ENCODE measurements at places on chromosomes 3 and 15.

DNA sequence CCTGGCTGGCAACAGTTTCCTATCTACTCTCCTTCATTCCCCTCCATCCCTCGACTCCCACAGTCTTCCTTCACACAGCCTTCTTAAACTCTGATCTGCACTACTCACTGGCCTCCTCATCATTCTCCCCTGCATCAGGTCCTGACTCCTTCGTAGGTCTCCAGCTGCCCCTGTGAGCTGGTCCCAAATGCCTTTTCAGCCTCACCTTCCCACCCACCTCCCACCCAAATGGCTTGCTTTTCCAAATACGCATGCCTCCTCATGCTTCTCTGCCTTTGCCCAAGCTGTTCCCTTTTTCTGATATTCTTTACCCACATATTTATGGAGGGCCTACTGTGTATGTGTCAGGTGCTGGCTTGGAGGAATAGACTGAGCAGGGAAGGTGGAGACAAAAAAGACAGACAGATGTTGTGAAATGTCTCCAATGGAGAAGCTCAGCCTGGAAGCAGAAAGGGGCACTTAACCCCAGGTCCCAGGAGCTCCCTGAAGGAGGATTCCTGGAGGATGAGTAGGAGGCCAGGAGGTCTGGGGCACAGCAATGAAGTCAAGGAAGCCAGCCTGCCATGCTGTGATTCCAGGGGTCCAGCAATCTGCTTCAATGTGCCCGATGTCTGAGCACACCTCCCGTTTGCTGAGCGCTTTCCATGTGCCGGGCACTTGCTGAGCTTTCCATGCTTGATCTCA, 252.2 kb downstream of the SHQ1 start:
- DNase-seq: no peak

- no peak for DNase-seq
Measured at GRCh38 chr3:78822726-78823125, 945.1 kb downstream of the ROBO1 start.

DNA sequence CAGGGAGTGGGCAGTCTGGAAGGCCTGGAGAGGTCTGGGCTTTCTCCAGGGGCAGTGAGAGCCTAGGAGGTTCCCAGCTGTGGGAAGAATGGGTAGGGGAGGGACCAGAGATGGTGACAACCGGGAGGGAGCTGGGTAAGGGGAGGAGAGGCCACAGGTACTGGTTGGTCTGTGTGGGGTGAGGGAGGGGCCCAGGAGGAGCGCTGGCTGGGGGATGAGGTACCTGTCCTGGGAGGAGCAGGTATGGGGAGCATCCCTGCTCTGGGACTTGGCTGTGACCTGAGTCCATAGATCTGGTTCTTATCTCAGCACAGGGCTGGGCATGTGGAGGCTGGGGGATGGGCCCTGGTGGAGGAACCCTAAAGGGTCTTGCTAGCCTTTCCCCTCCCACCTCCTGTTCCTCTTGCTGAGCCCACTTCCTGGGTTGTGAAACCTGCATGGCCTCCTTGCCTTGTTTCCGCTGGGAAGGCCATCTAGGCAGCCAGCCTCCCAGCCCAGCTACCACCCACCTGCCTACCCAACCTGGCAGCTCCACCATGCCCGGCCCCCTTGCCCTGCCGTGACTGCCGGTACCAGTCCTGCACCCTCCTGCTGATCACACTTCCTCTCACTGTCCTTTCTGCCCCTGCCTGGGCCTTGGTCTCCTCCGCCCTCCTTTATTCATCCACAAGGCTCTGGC, 11.0 kb downstream of the PRKCD start:
- DNase-seq: no peak

- no peak for DNase-seq
Measured at GRCh38 chr3:114377426-114377825, 83.6 kb downstream of the TIGIT start.

DNA sequence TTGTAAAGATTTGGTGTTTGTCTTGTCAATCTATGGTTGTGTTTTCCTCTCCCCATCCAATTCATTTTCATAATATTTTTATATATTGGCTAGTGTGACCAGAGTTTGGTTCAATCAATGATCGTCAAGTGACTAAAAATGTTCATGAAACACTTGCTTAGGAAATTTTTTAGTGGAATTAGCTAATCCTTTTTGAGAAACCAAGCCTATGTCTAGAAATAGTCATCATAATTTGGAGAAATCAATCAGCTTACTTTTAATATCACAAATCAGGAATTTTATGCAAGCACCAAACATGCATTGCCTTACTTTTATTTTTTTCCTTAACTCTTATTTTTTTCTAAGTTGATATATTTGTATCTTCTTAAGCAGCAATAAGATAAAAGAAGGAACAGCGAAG, 403.1 kb upstream of the TBL1XR1 start:
- no peak for DNase-seq

DNA sequence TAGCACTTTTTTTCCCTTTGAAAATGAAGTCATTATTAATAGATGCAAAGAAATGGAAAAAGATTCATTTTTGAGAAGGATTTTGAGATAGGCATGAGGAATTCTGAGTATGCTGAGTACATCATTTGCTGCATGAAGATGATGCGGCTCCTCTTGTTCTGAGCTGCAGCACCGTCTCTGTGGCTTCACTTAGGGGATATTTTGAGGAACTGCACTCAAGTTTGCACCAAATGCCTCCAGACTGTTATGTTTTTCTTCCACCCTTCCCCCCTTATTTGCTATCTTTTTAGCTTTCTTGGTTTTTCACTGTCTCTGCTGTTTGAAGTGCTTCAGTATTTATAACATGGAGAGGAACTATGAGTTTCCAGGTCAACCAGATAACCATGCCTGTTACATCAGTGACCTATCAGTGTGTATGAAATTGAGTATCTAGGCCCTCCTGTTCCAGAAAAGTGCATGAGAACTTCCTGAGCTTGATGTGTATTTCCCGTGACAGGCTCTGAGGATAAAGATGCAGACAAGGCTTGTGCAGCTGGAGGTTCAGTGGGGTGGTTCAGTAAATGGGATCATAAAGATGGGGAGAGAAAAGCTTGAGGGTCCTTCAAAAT, 128.7 kb downstream of the PDCD6IP start:
- no peak for DNase-seq

- DNase-seq: no peak
Measured at GRCh38 chr3:61371123-61371522, 119.9 kb upstream of the FHIT start.

GRCh38 chr3:8520816-8521403, 19.3 kb downstream of the LMCD1 start:
- DNase-seq: no peak

- peak; percentile 79 for DNase-seq
Measured at GRCh38 chr3:16151109-16151508, 23.4 kb upstream of the GALNT15 start.

GRCh38 chr3:100144255-100144866, 30.1 kb upstream of the FILIP1L start:
- DNase-seq: no peak

DNA sequence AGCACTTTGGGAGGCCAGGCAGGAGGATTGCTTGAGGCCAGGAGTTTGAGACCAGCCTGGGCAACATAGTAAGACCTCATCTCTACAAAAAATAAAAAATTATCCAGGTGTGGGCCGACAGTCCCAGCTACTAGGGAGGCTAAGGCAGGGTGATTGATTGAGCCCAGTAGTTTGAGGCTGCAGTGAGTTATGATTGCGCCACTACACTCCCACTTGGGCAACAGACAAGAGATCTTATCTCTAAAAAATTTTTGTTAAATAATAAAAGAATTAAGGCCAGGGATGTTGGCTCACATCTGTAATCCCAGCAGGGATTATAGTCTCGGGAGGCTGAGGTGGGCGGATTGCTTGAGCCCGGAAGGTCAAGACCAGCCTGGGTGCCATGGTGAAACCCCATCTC, 25.8 kb upstream of the NFKBIZ start:
- no peak for DNase-seq

DNA sequence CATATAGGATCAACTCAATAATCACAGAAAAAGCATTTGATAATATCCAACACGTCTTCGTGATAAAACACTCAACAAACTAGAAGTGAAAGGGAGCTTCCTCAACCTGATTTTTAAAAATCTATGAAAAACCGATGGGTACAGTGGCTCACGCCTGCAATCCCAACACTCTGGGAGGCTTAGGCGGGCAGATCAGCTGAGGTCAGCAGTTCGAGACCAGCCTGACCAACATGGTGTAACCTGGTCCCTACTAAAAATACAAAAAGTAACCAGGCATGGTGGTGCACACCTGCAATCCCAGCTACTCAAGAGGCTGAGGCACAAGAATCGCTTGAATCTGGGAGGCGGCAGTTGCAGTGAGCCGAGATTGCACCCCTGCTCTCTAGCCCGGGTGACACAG, 2.2 kb upstream of the MFGE8 start:
- DNase-seq: peak; percentile 3

DNA sequence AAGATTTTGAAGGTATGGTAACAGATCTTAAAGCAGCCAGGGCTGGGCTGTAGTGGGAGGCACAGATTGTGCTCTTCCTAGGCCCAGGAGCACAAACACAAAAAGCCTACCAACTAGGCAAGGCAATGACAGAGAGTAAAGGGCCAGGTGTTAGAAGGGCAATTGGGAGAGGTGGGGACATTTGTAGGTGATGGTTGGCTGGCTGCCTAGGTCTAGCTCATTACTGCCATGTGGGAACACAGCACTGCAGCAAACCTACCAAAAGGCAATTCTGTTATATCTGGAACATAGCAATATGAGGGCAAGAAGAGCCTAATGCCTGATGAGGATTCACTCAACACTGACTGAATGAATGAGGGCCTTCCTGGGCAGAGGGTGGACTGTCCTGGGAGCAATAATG, 30.4 kb downstream of the ARHGEF3 start:
- no peak for DNase-seq

DNA sequence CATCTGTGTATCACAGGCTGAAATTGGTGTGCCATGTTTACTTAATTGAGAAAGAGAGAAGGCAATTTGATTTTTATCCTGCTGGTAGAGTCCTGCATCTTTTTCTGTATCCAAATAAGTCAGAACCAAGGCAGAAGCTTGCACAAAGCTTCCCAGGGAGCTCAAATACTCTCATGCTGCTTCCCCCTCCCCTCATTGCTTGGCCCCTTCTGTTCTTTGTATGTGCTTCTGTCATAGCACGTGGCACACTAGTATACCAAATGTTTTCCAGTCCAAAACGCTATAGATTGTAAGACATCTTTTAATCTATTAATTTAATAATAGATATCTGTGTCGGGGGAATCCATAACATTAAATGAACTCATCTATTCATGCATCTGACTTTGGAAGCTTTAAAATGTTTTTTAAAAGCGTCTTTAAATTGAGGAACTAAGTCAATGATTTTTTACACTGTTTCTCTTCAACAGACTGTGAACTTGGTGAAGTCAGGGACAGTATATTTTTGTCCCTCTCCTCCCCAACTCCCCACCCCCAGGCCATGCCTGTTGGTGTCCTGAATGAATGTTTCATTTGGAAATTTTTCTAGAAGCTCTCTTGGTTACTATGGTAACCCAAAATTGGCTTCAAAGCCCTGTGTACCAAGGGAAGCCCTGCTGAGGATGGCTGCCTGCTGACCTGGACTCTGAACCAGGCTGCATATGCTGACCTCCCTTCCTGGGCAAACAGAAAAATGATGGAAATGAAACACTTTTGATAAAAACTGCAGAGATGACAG, 26.2 kb upstream of the SLC35G2 start:
- no peak for DNase-seq

- no peak for DNase-seq
Measured at GRCh38 chr3:121855555-121855954, 20.5 kb downstream of the EAF2 start.

DNA sequence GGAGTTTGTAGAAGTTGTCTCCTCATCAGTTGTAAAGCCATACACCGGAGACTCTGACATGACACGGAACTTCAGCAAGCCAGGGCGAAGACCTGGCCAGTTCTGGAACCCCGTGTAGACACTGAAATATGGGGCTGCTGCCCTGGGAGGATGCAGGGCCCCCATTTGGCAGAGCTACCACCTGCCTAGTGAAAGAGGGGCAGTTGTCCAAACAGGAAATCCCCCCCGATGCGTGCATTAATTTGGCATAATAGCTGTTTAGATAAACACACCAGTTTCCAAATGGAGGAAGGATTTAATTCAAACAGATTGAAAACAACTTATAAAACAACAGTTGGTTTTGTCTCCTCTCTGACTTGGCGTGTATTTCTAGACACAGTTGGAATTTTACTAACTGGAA, 357.2 kb downstream of the GABRG3 start:
- DNase-seq: no peak

DNA sequence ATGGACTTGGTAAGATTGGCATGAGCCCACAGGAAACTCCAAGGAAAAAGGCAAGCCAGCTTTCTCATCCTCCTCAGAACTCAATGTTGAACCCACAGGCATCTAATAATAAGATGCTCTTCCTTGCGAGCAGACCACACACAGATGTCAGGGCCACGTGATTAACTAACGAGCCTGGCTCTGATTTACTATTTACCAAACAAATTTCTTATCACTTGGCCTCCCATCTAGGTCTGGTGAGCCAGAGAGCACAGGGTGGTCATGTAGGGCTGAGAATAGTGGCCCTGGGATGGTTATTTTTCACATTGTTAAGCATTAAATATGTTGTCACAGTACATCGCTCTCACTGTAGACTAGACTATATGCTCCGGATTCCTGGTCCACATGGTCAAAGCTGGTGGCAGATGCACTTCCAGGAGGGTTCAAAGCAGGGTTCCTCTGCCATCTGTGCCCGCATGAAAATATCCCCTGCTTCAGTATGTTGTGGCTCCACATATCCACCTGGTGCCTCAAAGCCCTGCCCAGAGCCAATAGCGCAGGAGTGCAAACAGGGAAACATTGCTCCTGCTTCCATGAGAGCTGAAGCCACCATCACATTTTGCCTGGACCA, 472.5 kb upstream of the WNT5A start:
- DNase-seq: no peak

DNA sequence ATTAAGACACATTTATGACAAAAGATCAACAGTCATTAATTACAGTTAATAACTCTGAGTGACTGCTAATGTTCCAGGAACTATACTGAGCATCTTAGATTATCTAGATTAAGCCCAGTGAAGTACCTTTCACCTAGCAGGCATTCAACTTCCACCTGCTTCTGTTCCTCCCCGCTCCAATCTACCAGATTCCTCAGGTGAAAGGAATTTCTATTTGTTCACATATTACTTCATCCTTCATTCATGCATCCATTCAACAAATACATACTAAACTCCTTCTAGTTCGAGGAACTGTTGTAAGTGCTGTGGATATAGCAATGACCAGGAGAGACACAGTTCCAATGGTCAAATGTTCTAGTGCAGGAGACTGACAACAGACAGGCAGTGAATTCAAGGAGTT, 139.3 kb downstream of the FILIP1L start:
- no peak for DNase-seq

GRCh38 chr15:63221346-63221745, 31.9 kb downstream of the RAB8B start:
- peak; percentile 29 for DNase-seq

DNA sequence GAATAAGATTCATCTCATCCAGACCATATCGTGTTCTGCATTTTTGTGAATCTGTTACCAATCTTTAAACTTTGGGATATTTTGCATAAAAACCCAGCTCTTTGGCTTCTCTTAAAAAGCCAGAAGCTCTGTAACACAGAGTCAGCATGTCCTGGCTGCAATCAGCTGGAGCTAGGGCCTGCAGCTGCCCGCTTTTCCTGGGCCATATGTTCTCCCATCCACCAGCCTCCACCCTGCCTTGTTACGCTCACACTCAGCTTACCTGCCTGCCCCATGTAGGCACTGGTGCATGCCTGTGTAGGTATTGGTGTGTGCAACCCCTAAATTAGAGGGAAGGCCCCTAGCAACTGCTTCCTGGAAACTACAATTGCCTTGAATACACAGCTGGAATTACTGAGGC, 48.2 kb downstream of the CRYGS start:
- no peak for DNase-seq

- DNase-seq: no peak
Measured at GRCh38 chr3:144273601-144274000, 302.0 kb downstream of the DIPK2A start.

All from left ventricle myocardium inferior (tissue), 1 donor.